ENCODE measurements at places on chromosomes 6 and 20.
A peak's percentile ranks its signal among the peaks of the same experiment; 100 is the strongest.

GRCh38 chr6:162653808-162654207 lies 73.8 kb downstream of the PRKN start:
- no peak for DNase-seq

- DNase-seq, result no peak
These were observed 95.8 kb downstream of the TMEM242 start for GRCh38 chr6:157227202-157228166.

DNA sequence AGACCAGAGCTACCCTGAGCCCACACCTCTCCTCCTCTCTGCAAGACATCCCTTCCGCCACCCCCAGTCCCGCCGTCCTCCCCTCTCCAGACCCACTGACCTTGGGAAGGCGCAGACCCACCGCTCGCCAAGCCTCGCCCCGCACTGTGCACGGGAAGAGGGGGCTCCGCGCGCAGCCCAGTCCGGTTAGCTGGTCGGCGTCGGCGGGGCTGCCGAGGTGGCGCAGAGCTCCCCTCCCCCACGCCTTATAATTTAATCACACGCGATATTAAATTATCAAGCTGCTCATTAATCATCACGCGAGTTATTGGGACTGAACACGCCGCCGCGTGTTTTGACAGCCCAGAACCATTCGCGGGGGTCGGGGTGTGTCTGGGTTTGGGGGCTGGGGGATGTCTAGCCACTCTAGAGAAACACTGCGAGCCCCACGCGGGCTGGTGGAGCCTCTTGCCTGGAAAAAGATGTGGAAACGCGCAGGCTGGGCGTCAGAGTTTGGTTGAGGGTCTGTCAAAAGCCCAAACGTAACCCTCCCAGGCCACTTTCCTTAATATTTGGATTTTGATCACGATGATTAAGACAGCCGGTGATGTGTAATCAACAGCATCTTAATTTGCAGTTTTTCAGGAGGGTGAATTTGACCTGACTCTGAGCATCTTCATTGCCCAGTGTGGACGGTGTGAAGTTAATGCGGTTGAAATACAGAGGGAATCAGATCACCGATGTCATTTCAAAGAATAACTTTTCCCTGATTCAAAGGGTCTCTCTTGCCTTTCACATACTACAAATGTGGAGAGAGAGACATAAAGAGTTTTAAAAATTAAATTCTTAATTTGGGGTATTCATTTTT lies at the start of gene LINC00237:
LINC00237 (minus strand) TSS at position 188 of the 847 bp plus-strand sequence.
- no peak for DNase-seq

DNA sequence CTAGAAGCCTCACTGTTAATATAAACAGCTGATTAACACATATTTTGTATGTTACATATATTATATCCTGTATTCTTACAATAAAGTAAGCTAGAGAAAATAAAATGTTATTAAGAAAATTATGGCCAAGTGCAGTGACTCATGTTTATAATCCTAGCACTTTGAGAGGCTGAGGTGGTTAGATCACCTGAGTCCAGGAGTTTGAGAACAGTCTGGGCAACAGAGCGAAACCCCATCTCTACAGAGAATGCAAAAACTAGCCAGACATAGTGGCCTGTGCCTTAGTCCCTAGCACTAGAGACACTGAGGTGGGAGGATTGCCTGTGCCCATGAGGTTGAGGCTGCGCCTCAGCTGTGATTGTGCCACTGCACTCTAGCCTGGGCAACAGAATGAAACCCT lies 81.9 kb downstream of the NCOA3 start:
- DNase-seq, result no peak

DNA sequence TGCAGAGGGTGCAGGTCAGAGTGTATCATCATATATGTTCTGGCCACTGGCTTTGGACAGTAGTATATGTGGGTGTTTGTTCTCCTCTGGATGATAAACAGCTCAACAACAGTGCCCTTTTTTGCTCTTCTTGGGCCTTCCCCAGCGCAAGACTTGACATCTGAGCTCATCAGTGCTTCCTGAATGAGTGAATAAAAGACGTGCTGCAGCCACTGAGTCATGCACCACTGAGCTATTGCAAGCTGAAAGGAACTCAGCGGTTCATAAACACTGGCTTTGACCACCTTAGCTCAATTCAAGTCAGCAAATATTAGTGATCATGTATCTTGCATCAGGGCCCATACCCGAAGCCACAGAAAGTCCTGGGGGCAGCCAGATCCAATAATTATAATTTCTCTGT lies 105.3 kb upstream of the KCNG1 start:
- DNase-seq, result no peak

- DNase-seq, result no peak
These were observed 89.6 kb upstream of the RIPOR2 start for GRCh38 chr6:25025248-25025918.

DNA sequence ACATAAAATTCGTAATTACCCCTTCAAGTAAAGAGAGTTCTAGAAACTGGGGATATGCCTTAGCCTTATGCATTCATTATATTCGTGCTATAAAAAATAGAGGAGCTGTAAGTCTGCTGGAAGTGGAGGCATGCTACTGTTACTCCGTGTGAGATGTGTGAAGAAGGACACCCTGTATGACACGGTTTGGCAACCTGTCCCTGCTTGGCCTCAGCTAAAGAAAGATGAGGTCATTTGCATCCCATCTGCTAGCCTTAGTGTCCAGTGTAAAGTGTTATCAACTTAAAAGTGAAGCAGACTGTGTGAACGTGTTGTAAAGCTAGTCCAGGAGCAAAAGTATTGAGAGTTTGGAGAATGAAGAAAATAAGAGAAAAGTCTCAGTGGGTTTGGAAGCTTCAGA lies 135.1 kb upstream of the RAB32 start:
- DNase-seq, result no peak

- DNase-seq, result no peak
These were observed 177.4 kb downstream of the TFAP2A start for GRCh38 chr6:10237298-10238038.

- no peak for DNase-seq
These were observed 75.3 kb downstream of the ASXL1 start for GRCh38 chr20:32433311-32434021.

- DNase-seq, result no peak
These were observed 224.5 kb upstream of the AGPAT4 start for GRCh38 chr6:161498359-161498758.

- DNase-seq, result no peak
These were observed 100.7 kb downstream of the NOL4L start for GRCh38 chr20:32484225-32484957.

DNA sequence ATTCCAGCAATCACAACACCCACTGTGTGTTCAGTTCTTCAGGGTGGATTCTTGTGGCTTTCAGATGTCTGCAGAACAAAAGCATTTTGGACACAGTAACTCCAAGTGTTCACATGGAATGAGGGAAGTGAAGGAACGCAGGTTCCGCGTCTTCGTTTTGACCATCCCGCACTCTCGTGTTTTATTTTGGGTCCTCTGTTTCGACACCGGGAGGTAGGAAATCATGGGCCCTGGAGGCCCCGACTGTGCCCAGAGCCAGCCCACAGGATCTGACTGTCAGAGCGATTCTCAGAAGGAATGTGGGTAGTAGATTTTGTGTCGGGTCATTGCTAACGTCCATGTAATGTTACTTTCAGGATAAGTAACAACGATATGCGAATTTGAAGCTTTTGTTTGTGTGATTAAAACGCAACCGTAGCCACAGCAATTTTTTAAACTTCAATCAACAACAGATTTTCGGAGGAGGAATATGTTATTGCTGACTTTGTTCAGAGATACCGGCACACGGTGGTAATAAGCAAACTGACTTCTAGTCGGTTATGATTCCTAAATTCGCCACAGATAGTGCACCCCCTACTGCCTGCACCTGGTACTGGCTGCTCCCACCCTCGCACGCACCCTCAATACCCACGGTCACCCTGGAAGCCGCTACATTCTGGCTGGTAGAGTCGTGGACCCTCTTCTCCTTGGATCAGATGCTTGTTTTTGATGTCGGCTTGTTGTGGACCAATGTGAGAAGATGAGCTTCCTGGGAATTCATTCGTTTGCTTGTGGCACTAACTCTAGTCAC lies 10.5 kb downstream of the NPEPL1 start:
- no peak for DNase-seq

DNA sequence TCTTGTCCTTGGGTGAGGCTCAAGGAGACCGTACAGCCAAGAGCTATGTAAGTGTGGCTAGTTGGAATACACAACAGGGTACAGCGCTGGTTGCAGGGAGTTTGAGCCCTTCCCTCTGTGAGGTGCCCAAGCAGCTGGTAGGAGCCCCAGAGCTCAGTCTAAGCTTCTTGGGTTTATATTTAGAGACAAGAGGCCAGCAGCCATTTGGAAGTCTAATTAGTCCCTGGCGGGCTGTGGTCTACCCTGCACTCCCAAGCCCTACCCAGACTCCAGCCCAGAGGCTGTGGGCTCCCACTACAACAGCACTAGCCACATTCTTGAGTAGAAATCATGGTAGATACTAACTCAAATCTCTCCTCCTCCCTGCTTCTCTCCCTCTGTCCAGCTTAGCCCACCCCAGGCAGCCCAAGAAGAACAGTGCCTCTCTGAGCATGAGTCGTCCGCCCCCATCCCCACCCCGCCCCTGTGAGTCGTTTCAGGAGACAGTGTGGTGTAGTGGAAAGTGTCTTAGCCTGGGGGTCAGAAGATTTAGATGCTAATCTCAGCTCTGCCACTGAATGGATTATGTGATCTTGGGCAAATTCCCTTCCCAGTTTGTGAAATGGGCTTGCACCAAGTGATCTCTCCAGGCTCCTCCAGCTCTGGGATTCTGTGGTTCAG lies 37.8 kb downstream of the EIF2S2 start:
- DNase-seq, result no peak

DNA sequence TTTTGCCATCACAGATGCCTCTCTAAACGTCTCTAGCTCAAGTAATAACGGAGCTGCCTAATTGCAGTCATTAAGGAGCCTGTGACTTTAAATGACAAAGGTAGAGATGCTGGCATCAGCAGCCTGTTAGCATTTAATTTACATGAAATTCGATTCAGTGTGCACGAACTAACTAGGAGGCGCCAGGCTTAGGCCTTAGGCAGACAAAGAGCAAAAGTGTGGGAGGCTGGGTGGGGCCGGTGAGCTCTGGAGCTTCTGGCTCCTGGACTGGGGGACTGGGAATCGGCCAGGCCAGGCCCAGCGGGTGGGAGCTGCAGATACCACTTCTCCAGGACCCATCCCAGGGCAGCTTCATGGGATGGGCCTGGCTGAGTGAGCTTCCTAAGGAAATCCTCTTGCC lies 170.0 kb upstream of the AGPAT4 start:
- peak; percentile 42 for DNase-seq

GRCh38 chr20:49288784-49289696 lies 11.2 kb upstream of the ZNFX1 start:
- DNase-seq, result no peak

DNA sequence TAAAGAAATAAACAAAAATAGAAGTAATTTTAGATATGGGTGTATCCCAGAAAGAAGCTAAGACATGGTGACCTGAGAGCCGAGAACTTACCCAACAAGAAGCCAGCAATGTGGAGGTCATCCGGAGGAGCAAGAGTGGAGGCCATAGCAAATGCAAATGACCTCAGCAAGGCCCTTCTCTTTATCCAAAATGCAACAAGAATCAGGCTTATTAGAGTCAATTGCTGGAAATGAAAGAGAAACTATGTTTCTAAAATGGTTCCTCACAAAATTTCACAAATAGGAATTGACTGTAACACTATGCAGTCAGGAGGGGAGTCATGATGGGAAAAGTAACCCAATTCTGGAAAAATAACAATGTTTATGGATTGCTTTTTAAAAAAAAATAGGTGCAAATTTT lies 90.4 kb downstream of the TNFAIP3 start:
- DNase-seq, result no peak

- DNase-seq, result no peak
These were observed 173.5 kb downstream of the DLL1 start for GRCh38 chr6:170117111-170117972.

DNA sequence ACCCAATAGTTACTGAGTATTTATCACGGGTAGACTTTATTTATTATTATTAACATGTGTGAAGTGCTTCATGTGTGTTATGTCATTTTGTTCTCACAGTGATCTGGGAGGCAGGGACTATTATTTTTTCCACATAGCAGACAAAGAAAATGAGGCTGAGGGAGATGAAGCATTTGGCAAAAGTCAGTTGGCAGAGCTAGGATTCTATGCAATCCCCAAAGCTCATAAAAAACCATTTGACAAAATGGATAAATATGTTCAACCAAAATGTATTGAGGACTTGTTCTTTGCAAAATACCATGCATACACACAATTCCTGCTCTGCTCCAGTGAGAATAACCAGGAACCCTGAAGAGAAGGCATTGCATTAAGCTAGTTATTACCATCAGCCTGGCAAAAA lies 184.4 kb downstream of the HS3ST5 start:
- DNase-seq, result no peak

DNA sequence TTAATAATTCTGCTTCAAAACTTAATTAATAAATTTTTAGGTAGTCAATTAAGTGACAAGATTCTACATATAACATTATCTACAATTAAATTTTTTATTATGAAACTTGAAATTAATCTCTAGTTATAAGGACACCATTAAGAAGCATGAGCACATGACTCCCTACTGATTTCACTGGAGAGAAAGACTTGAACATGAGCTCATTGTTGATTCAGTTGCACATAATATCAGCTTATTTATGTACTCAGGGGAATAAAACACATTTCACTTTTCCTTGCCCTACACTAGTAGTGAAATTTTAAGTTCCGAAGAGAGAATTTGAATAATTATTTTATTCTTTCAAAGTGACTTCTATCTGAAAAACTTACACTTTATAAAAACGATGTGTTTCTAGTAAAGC lies 370.2 kb upstream of the EPHA7 start:
- no peak for DNase-seq

GRCh38 chr6:119122336-119122735 lies 43.9 kb upstream of the FAM184A start:
- DNase-seq, result no peak

DNA sequence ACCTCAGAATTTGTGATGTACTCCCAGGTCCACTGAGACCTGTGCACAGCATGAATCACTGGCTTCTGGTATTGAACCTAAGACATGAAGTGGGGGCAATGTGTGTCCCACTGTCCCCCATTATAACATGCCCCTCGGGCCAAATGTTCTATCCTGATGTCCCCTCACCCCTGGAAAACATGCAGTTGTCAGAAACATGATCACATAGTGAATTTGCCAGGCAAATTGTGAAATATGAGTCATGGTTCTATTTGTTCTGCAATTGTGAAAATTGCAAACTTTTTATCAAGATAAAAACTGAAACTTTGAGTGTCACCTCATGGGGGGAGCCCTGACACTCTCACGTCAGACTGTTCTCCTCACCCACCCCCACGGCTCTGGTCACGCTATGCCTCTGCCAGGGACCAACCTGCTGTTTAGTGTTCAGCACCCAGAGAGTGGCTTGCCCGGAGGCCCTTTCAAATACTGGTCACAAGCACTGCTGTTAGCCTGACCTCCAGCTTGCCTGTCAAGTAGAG lies 305.3 kb downstream of the CLIC5 start:
- DNase-seq, result no peak

DNA sequence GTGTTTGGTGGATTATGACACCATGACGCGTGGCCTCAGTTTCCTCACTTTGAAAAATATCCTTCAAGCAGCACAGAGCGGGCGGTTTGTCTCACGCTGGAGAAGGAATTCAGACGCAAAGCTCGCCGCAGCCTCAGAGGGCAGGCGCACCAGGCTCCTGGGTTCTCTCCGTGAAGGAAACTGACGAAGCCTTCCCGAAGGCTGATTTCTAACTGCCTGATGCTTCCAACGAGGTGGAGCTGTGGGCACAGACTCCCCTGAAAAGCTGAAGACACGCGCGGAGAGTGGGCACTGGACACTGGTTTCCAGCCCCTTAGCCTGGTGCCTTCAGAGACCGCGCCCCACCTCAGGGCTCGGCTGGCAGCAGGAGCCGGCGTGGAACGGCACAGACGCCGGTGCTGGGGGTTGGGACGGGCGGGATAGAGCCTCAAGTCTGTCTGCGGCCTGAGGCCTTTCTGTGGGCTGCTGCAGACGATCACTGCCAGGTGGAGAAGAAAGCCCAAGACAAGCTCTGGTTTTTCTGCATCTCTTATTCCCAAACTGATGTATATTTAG lies 56.1 kb downstream of the DACT2 start:
- DNase-seq, result no peak
